Cortex of kidney (tissue), 1 donor: ENCODE measurements at places on chromosomes 3 and 15.

GRCh38 chr3:172147113-172147818, 107.9 kb downstream of the FNDC3B start:
- no peak for DNase-seq

DNA sequence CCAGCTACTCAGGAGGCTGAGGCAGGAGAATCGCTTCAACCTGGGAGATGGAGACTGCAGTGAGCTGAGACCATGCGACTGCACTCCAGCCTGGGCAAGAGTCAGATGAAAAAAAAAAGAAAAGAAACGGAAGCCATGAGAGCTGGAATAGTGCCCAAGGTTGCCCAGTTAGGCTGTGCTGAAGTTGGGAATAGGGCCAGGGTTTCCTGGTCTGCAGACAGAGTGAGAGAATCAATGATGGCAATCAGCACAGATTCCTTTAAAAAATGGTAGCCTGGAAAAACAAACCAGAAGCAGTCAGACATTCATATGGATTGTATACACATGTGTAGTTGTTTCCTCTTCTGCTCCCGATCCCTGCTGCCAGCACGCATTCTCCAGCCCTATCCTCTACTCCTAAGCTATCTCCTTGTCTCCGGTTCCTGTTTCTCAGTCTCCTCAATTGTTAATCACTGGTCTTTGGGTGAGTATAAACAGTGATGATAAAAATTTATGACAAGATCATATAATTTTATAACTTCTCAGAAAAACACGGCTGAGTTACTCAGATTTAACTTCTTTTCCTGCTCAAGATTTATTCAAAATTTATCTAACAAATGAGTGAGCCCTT, 316.2 kb upstream of the UMPS start:
- no peak for DNase-seq

GRCh38 chr3:142724682-142725356, 985 bp downstream of the TRPC1 start:
- no peak for DNase-seq

DNA sequence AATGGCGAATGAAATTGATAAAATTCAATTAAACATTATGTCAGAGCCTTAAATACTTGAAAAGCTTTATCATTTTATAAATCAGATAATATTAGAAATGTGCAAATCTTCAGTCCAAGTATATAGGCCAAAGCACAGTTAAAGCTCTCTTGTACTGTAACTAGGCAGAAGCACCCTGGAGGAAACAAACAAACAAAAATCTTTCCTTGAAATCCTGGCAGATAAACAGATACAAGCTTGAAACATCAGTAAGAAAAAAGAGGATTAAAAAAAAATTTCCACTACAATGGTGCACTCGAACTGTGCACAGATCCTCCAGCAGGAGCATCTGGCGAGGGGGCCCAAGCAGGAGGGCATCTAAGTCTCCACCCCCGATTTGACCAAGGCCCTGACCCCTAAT, 166.6 kb downstream of the PLD1 start:
- no peak for DNase-seq

DNA sequence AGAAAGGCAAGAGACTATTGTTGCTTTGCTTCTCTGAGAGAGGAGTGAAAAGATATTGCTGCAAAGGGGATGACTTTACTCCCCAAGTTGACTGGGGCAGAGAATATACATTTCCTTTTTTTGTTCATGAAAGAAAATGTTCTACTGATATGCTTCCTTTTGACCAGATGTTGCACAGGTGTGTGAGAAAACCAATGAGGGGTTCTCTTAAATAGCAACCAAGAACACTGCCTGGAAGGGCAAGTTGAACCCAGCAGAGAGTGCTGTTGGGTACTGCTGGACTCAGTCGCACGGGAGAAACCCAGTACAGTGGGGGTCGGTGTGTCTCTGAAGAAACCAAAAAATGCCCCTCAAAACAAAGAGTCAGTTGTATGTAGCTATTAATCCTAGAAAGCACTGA, 101.2 kb downstream of the CHST2 start:
- no peak for DNase-seq

DNA sequence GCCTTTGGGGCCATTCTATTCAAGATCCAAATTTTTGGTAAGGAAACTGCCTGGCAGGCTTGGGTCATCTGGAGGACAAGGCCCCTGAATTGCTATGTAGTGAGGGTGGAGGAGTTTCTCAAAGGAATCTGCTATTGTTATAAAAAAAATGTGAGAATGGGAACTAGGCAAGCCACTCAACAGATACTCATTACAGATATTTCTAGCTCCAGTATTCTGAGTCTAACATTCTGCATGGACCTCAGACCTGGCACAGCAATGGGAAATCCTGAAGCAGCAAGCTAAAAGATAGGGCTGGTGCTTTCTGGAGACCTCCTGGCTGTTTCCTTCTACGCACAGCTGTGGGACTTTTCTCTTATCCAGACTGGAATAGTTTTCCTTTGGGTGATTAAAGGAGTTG, 430.7 kb upstream of the RBMS3 start:
- DNase-seq: no peak

DNA sequence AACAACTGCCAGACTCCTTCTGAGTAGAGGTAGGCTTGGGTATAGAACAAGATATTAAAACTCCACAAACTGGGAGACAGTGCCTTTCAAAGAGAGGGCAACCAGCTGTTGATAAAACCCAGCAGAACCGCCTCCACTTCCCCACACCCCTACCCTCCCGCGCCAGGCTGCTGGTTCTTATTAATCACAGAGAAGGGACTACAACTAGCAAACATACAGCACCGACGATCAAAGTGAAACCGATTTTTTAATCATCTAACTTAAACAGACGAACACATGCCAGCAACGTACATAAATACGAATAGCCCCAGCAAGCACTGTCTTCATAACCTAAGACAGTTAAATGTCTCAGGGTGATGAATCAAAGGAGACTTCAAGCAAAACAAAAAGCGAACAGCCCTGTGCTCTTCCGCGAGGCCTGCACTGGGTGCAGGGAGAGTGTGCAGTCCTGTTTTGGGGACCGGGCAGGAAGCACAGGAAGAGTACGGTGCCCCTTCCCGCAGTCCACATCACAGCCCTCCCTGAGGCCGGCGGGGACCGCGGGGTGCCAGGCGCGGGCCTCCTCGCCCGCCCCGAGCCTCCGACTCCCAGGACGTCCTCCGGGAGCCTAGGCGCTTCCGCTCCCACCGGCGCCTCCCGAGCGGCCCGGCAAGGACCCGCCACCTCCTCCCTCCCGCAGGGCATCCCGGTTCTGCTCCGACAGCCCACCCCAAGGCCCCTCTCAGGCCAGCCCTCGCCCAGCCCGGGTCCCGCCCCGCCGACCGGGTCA, 75.1 kb upstream of the VGLL4 start:
- DNase-seq: no peak

DNA sequence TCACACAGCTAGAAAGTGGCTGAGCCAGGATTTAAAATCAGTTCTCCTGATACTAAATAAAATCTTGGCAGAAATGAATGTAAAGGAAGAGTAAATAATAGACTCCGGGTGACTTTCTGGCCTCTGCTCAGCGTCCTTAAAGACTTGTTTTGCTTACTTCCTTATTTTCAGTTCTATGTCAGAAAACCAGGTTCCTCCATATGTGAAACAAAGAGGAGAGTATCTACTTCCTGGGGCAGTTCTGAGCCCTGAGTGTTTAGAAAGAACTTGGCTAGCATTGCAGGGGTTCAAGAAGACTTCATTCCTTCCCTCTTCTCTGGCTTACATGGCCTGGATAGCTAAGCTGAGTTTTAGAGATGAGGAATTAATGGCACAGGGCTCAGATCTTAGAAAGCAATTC, 222.8 kb upstream of the TLE3 start:
- no peak for DNase-seq

- DNase-seq: no peak
Measured at GRCh38 chr3:148087601-148088371, 609.9 kb upstream of the AGTR1 start.

GRCh38 chr3:150312018-150312657, 96.0 kb upstream of the TSC22D2 start:
- no peak for DNase-seq

GRCh38 chr3:132362329-132362728, 45.1 kb downstream of the ACP3 start:
- no peak for DNase-seq

- no peak for DNase-seq
Measured at GRCh38 chr15:45668386-45668785, 33.6 kb downstream of the SQOR start.

- no peak for DNase-seq
Measured at GRCh38 chr3:63968612-63969350, 54.5 kb downstream of the PSMD6 start.

- no peak for DNase-seq
Measured at GRCh38 chr3:46763178-46763577, 45.5 kb upstream of the PRSS50 start.

GRCh38 chr3:50322386-50323091, at the start of gene HYAL2:
HYAL2 (minus strand) TSS chr3:50322745; CDS start chr3:50320489, 2,256 bp downstream.
- no peak for DNase-seq

- no peak for DNase-seq
Measured at GRCh38 chr15:42131826-42132806, 24.3 kb downstream of the PLA2G4F start.

- no peak for DNase-seq
Measured at GRCh38 chr3:138135146-138135832, 3.1 kb upstream of the A4GNT start.

DNA sequence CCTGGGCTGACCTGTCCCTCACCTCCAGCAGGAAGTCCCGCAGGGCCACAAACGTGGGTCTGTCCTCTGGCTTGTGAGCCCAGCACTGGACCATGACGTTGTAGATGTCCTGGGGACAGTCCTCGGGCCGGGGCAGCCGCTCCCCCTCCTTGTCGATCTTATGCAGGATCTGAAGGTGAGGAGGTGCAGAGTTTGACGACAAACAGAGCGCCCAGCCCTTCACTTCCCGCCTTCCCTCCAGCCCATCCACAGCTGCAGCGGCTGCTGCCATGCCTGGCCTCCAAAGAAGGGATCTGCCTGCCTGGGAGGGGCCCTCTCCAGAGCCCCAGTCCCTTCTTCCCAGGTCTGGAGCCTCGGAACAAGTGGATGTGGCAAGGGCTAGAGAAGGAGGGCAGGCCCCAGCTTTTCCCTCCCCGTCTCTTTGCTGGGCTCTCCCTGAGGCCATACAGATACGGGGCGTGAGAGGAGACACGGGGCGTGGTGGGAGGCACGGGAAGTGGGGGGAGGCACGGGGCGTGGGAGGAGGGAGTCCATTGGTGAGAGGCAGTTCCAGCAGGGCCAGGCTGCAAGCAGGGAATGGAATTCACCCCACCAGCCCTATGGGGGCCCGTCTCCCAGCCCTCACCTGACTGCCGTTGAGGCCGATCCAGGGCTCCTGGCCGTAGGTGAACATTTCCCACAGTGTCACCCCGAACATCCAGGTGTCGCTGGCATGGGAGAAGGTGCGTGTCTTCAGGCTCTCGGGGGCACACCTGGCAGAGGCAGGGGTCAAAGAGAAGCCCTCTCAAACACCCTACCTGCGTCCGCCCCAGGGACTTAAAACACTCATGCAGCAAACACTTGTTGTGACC, 29.7 kb downstream of the TNK2 start:
- DNase-seq: no peak

GRCh38 chr3:13578251-13578650, 29.3 kb downstream of the FBLN2 start:
- DNase-seq: no peak

DNA sequence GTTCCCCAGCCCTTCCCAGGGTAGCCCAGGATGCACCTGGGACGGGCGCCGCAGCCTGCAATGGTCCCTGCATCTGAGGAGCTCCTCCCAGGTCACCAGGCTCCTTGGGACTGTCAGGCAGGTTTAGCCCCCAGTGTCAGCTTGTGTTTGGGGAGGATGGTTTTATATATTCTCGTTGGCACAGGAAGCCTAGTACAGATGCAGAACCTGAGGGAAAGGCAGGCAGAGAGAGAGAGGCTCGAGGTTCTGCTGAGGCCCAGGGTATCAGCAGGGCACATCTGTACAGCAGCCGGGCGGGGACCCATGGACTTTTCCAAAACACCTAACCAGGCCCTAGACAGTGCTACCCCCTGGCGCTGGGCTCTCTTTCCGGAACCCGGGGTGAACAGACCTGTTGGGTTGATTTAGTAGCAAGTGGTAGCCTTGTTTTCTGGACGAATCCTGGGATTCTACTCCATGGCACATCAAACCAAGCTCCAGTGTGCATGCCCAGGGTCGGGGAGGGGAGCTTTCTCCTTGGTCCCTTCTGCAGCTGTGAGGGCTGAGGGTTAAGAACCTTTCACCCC, 8.6 kb downstream of the PAK6 start:
- DNase-seq: no peak

- DNase-seq: no peak
Measured at GRCh38 chr3:55731741-55732140, 244.6 kb upstream of the WNT5A start.

DNA sequence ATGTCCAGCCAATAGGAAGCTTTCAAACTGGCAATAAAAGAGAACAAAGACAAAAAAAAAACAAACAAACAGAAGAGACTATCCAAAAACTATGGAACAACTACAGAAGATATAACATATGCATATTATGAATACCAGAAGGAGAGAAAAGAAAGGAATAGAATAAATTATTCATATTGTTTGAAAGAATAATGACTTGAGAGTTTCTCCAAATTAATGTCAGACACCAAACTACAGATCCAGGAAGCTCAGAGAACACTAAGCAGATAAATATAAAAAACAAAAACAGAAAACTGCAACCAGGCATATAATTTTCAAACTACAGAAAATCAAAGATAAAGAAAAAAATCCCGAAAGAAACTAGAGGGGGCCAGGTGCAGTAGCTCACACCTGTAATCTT, 34.1 kb upstream of the AP3B2 start:
- no peak for DNase-seq

- no peak for DNase-seq
Measured at GRCh38 chr15:101807345-101807945, 4.1 kb downstream of the OR4F6 start.

- DNase-seq: no peak
Measured at GRCh38 chr3:13584427-13584891, 35.5 kb downstream of the FBLN2 start.

DNA sequence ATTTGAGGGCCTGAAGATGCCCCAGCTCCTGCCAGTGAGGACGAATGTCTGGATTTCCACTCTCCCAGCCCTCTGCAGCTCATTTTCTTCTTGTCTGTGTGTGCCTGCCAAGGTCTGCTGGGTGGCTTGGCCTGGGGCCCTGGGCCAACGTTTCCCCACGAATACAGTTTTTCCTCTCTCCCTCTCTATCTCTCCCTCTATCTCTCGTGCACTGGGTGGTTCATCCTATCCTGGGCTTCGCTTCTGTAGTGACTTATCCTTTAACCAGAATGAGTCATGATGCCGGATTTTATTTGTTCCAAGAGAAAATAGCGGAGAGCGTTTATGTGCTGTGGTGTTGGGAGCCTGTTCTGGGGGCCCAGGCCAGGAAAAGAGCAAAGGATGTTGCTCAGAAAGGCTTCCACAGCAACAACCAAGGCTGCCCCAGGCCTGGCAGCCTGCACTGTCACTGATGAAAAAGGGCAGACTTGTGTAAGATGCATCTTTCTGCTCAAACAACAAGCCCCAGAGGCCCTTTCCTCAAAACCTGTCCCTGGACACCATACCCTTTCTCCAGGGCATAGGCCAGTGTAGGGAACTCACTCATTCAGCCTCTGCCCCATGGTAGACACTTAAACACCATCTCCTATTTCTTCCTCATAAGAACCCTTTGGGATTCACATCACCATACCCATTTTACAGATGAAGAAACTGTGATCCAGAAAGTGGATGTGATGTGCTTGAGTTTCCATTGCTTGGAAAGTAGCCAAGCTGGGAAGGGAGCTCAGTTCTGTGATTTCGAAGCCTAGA, 47.3 kb downstream of the ITGA11 start:
- no peak for DNase-seq
